ENCODE measurements at places on chromosomes 13 and 19.

DNA sequence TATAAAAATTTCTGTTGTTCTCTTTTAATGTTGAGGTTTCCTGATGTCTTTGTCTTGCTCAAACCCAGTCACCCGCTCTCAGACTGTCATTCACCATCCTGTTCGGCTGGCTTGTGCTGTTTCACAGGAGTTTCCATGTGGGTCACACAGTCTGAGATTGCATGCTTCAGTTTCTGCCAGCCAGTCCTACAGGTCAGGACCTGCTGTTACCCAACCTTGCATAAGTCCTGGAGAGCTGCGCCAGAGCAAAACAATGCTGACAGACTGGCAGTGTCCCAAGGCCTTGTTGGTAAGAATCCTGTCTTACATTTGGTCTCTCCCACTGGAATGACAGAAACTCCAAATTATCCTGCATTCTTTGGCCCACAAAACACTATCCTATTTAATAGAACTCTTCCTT lies 340.0 kb upstream of the SLITRK5 start:
- DNase-seq, result no peak

- no peak for DNase-seq
Measured at GRCh38 chr13:50377726-50378270, 362.6 kb downstream of the KCNRG start.

- no peak for DNase-seq
Measured at GRCh38 chr13:35387682-35388250, 88.7 kb downstream of the MAB21L1 start.

DNA sequence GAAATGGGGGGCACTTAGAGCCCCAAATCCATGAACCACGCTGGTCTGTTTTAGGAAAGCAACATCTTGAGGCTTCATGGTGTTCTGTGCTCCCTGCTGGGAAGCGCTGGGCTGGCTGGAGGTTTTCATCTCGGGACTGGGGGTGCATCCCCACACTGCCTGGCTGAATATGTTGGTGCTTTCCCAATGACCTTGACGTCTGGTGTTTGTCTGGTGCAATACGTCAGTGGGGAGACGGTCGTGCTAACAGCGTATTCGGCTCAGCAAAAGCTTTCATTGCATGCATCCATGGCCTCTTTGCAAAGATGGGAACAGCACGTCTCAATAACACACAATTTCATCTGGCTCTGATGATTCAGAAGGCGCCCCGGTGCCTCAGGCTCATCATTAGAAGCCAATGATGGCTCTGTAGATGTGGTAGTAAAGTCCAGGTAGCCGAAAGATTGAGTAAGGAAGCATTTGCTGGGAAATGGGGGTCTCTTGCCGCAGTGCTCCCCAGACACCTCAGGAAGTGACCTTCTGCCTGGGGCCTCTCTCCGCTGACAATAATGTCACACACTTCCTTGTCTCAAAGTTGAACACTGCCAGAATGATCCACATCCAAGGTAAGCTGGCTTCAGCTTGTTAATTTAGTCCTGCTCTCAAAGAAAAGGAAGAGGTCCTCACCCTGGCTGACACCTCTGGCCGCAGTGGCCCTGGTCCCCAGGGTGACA lies 97.7 kb downstream of the ING1 start:
- DNase-seq, result no peak

DNA sequence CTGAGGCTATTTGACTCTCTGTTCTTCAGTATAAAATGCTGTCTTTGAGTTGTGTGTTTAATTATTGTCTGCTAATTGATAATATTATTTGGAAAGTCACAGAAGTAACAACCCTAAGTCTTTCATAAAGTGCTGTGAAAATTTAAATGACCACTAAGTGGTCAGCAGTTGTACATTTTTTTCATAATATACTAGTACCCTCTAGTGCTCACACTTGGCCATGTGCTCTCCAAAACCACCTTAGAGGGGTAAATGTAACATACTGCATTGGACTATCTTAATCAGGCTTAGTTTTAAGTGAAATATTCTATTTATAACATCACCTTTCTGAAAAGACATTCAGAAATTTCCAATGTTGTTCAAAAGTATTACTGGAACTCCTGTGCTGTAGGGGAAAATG lies 745.3 kb downstream of the GPC5 start:
- DNase-seq, result no peak

GRCh38 chr13:48858122-48858902 lies 117.4 kb upstream of the FNDC3A start:
- no peak for DNase-seq

- no peak for DNase-seq
Measured at GRCh38 chr13:46405457-46405856, 18.4 kb upstream of the RUBCNL start.

DNA sequence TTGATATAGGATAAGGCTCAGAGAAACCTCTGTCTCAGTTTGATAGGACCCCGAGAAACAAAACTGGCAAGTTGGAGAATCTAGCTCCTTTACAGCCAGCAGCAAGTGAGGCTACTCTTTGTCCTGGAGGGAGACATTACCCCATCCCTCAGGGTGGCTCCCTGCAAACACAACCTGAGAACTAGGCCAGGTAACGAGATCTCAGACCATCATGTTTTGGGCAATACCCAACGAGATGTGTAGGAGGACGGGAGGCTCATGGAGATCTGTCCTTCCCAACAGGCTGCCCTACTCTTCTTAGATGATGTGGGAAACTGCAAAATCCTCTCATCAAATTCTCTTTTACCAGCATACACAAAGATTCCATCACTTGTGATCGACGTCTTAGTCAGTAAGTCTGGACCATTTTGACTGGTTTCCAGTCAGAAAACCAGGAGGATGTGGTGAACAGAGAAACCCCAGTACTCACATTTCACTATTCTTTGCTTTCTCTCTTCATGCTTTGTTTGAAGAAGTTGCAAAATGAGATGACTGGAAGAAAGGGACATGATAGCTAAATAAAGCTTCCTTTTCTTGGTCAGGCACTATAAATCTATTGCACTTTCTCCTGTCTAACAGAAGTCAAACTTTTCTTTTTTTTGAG lies 6.0 kb upstream of the CTU1 start:
- no peak for DNase-seq

DNA sequence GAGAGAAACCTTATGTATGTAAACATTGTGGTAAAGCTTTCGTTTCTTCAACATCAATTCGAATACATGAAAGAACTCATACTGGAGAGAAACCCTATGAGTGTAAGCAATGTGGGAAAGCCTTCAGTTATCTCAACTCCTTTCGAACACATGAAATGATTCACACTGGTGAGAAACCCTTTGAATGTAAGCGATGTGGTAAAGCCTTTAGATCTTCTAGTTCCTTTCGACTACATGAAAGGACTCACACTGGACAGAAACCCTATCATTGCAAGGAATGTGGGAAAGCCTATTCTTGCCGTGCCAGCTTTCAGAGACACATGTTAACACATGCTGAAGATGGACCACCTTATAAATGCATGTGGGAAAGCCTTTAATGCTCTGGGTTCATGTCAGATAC lies 24.7 kb downstream of the ZNF136 start:
- DNase-seq, result no peak

- no peak for DNase-seq
Measured at GRCh38 chr13:31610270-31610998, 128.9 kb upstream of the RXFP2 start.

DNA sequence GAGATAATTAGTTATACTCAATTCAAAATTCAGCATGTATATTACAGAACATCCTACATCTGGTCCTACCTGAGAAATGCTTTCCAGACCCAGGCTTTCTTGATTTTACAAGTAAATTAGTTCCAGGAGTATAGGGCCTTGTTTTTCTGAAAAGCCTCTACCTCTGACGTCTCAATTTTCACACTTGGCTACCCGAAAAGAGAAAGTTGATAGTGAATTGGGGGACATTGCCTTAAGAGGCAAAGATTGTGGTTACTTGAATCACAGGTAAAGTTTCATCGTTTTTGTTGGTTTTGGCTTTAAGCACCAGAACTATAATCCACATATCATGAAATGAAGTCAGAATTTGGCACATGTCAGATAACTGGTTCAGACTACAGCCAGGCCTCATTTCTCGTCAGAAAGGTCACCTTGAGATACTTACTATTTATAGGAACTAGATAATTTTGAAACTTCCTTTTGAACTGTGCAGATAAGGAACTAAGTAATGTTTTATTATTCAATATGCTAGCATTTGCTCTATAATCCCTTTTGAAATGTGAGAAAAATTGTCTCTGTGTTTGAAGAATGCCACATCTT lies 30.8 kb downstream of the FAM124A start:
- DNase-seq, result no peak

- DNase-seq, result no peak
Measured at GRCh38 chr13:98471934-98472333, 105.0 kb downstream of the STK24 start.

DNA sequence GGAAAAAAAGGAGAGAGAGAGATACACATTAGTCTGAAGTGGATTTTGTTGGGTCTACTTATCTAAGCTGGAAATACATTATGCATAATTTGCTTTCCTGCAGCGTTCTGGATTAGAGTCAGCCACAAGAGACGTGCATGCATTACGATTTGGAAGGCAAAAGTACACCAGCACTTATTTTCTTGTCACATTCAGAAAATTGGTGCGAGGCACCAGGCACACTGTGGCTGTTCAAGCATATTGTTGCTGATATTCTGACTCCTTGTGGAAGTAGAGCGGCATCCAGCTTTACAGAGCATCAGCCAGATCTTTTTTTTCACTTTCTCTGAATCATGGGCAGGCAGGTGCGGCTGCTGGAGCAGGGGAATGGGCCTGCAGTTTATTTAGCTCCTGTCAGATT lies 905.6 kb upstream of the SPRY2 start:
- no peak for DNase-seq

GRCh38 chr19:52670046-52670445 lies 31.9 kb upstream of the ZNF83 start:
- DNase-seq, result no peak

- no peak for DNase-seq
Measured at GRCh38 chr13:39186205-39186875, 148.1 kb downstream of the NHLRC3 start.

DNA sequence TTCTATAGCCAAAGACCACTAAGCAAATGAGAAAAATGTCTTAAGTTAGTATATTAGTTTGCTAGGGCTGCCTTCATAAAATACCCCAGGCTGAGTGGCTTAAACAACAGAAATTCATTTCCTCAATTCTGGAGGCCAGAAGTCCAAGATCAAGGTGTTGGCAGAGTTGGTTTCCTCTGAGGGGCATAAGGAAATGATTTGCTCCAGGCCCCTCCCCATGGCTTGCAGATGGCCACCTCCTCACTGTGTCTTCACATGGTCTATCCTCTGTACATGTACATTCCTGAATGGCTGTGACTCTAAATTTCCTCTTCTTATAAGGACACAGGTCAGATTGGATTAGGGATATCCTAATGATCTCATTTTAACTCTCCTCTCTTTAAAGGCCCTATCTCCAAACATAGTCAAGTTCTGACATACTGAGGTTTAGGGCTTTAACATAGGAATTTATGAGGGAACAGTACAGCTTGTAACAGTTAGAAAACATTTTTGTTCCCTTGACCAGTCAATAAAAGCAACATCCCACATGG lies 307.4 kb downstream of the DIAPH3 start:
- no peak for DNase-seq

- no peak for DNase-seq
Measured at GRCh38 chr13:59000770-59001169, 1163.0 kb downstream of the DIAPH3 start.

GRCh38 chr19:3324405-3324856 lies 42.0 kb upstream of the NFIC start:
- no peak for DNase-seq

DNA sequence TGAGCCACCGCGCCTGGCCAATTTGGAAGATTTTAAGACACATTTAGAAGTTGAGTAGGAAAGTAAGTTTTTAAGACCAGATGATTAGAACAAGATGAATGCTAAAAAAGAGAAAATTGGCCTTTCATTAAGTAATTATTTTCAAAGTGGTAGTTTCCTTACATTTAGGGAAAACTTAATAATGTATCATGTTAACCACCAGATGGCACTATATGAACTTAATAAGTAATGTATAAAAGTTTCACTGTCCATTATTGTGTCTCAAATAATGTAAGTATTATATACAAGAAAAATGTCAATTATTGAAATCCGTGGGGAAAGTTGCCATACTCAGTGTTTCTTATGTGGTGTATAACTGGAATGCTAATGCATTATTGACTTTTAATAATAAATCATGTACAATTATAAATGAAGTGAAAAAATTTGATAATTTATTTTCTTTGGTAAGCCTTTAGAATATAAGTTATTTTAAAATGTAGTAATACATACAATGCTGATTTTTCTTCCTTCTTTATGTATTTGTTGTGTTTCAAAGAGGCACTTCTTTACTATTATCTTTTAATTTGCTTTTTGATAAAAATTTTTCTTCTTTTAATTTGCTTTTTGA lies 29.2 kb downstream of the COG6 start:
- DNase-seq, result no peak

- DNase-seq, result peak; percentile 7
Measured at GRCh38 chr13:99991828-99992775, 10.5 kb downstream of the ZIC2 start.

DNA sequence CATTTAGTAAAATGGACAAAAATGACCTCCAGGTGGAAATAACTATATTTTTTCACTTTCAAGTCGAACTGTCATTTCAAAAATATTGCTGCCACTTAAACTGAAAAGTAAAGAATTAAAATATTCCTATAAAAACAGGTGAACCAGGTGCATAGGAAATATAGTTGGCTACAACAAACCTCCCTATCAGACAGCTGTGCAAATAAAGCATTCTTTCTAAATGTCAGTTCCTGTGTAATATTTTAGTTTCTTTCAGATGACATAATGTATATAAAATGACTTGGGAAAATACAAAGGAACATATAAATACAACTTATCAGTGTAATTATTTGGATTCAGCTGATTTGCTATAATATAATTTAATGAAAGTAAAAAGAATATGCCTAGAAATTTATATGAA lies 403.5 kb upstream of the GPC6 start:
- no peak for DNase-seq

DNA sequence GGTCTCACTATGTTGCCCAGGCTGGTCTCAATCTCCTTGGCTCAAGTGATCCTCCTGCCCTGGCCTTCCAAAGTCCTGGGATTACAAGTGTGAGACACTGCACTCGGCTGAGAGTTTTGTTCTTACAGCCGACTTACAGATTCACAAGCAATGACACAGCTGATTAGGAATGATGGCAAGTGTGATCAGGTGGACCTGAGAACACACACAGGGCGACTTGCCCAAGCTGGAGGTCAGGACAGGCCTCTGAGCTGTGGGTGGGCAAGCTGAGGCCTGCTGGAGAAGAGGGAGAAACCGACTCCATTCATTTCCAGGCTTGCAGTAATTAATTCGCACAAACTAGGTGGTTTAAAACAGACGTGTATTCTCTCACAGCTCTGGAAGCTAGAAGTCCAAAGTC lies 8.1 kb upstream of the ATG4D start:
- no peak for DNase-seq

GRCh38 chr13:97978651-97979050 lies 25.2 kb downstream of the IPO5 start:
- no peak for DNase-seq

GRCh38 chr19:7668842-7669241 lies at the start of gene RETN:
RETN (plus strand) TSS chr19:7669049; CDS start chr19:7669327, 278 bp downstream.
- DNase-seq, result no peak

Data from ascending aorta (tissue), 2 donors.